ENCODE measurements at places on chromosomes 2 and 18. TPM values are rescaled to one million over a fixed set of nuclear protein-coding genes. Genes with fewer than 3 reads are reported as not detected.
A peak's percentile ranks its signal among the peaks of the same experiment; 100 is the strongest.

Gene PIEZO2
- total RNA-seq, result 0.46 TPM

Gene ATP6V1B1
- 0.43 TPM for total RNA-seq

Gene ADD2
- total RNA-seq, result 1.6 TPM

Gene TUBA4A
- 164 TPM for total RNA-seq

Gene UGT1A8
- total RNA-seq, result not detected

Gene SYT4
- not detected for total RNA-seq

Gene MAP2
- 42.1 TPM for total RNA-seq

Gene FSHR
- not detected for total RNA-seq

Gene FBXO36
- 1.2 TPM for total RNA-seq

Gene VIL1
- total RNA-seq, result not detected

Gene GPC1
- total RNA-seq, result 291 TPM

Gene SERPINB2
- not detected for total RNA-seq

Gene SMYD1
- 295 TPM for total RNA-seq

DNA sequence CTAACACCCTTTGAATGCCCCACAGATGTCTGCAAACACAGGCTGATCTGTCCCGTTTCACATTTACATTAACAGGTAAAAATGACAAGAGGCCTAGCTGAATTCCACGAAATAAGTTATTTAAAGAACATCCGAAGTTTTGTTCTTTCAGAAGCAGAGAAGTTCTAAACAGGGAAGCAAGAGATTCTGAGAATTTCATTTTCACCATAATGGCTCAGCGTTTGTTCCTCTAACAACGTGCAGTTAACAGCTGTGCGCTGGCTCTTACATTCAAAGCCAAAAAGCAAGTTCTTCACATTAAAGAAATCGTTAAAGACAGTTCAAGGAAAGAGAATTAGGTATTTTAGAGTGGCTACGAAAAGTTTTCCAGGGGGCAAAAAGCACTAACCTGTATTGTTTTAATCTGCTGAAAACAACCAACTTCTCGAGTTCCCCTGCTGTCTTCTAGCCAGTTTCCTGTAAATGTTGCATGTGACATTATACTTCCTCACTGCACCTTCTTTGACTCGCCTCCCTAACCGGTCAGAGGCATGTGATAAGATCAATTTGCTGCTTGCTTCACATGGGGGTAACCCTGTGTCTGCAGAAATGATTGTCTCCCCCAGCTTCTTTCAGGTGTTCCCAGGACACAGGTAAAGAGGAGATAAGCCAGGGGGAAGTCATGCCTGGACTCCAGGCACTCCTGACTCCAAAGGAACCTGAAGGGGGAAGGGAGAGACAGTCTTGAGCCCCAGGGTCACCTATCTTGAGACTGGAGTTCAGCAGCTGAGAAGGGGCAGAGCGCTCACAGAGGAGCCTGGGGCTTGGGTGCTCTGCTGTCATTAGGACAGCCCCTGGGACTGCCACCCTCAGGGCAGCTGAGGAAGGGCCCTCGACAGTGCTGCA, 36.8 kb upstream of the WIPF1 start:
- DNase-seq, result no peak

DNA sequence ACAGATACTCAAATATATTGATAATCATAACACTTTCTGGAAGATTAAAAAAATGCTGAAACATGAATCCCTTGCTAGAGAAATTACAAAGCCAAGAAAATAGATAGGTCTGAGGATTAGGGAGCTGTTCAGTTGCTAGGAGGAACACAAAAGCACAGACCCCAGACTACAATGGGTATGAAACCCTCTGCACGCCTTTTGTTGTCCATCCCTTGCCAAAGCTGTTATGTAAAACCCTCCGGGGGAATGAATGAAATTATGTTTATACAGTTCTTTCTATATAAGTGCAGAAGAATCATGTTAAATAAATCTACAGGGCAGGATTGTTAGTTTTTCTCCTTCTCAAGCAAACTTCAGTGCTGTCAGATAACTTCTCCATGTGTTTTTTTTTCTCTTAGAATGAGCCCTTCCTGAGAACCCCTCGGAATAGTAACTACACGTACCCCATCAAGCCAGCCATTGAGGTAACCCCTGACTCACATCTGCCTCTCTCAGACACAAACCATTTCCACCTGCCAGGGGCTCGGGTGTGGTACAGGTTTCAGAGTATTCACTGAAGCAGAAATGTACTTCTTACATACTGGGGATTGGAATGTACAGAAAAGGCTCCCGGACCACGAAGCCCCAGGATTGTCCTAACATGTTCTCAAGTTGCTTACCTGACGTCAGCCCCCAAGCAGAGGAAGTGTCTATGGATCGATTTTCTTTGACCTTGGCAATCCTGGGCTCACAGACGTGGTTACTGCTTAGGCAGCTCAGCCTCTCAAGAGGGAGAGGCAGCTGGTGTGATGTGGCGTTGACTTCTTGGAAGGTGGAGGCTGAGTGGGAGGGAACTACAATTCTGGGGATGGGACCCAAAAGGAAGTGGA, 118.0 kb downstream of the PLB1 start:
- DNase-seq, result no peak

DNA sequence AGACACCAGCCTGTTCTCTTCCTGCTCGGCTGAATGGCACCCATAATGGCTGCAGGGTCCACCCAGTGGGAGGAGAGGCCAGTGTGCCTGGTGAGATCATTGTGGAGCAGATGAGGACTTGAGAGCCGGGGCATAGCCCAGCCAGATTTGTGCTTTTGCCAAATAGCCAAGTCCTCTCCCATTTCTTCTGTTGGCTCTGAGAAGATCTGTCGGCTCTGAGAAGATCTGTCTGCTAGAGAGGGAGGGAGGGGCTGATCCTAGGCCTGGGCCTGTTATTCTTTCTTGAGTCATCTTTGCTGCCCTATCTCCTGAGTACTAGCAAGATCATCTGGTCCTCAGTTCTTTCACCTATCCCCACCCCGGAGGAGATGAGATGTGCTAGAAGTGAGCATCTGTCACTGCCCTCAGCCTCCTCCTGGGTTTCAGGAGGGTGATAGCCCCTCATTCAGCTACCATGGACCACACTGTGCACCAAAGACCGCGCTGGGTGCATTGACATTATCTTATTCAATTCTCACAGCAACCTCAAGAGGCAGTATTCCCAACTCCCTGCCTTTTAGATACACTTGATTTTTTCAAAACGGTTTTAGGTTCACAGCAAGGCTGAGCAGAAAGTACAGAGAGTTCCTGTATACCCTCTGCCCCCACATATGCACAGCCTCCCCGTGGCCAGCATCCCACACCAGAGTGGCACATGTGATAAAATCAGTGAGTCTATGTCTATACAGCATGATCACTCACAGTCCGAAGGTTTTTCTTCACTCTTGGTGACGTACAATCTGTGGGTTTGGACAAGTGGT, 98.6 kb downstream of the CAPN13 start:
- DNase-seq, result peak; percentile 29

DNA sequence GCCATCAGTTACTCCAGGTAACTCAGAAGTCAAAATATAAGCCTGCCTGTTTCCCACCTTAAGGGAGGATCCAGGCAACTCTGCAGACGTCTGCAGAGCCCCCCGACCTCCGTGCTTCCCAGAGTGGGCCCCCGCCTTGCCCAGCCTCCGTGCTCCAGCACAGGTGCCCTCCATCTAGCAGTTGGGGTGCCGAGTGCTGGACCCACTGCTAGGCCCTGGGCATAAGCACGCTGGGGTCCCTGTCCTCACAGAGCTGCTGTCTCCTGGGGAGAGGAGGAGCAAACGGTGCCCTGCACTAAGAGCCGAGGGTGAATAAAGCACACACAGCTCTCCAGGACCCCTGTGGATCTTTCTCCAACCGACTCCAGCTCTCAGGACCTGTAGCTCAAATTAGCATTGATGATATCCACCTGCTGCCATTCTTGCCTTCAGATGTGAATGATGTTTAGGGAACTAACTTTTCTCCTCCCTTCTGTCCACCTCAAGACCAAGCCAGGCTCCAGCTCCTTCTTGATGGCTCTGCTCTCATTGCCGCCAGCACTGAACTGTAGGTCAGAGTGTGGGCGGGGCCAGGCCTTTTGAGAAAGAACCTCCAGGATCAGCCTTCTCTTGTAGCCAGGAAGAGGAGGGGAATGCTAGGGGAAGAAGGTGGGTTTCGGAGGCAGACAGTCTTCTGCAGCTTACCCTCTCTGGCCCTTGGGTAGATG, 121.2 kb downstream of the SMAD7 start:
- DNase-seq, result peak; percentile 61

- DNase-seq, result no peak
Observed at GRCh38 chr2:57429831-57430230, 616.8 kb upstream of the VRK2 start.

DNA sequence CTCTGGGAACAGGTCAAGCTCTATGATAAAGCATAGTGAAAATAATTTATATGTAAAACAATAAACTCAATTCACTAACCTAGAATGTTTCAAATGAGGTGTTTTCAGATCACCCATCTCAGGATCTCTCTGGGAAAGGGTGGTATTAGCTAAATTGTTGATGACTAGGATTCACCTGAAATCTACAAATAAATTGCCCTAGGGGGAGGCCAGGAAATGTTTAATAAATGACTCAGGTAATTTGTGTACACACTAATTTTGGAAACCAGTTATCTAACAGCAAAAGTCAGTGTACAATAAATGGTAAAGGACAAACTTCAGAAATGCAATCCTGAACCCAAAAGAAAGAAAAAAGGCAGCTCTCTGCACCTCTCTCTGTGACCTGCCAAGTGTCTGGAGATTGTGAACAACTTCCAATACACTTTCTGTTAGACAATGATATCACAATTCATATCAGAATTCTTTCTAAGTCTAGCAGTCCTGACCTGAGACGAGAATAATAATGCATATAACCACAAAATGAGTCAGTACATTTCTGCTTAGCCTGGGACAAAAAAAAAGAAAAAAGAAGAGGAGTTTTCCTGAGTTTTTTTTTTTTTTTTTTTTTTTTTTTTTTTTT, 760.0 kb downstream of the EPHA4 start:
- DNase-seq, result no peak

GRCh38 chr2:63667132-63667700, 78.5 kb downstream of the MDH1 start:
- DNase-seq, result no peak

- DNase-seq, result no peak
Observed at GRCh38 chr18:62651276-62652056, 63.9 kb upstream of the PHLPP1 start.

GRCh38 chr2:49935449-49935848, 781.1 kb upstream of the FSHR start:
- DNase-seq, result no peak

GRCh38 chr2:85886590-85886989, 2.2 kb downstream of the ST3GAL5 start:
- no peak for DNase-seq

DNA sequence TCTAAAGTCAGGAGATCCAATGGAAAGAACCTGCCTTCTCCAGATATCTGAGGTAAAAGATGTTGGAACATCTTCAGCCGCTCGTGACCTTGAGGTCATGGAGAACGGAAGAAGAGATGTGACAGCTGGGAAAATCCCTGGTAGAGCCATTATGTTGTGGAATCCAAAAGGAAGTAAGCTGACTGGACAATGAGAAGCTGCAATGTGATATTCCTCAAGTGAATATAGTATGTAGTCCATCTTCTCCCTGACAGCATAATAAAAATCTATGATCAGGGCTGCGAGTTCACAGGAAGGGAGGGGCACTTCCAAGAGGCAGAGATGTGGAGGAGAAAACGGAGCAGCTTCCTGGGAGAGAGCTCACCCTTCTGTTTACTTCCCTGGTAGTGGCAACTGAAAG, 201.0 kb upstream of the SP5 start:
- DNase-seq, result no peak

DNA sequence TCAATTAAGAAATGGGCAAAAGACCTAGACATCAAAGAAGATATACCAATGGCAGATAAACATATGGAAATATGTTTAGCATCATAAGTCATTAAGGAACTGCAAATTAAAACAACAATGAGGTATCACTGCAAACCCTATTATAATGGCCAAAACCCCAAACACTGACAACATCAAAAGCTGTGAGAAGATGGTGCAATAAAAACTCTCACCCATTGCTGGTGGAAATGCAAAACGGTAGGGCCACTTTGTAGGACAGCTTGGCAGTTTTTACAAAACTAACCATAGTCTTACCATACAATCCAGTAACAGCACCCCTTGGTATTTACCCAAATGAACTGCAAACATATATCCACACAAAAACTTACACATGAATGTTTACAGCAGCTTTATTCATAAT, 213.1 kb downstream of the UBE2E3 start:
- no peak for DNase-seq

- no peak for DNase-seq
Observed at GRCh38 chr2:134836986-134837385, 1.4 kb upstream of the ACMSD start.

DNA sequence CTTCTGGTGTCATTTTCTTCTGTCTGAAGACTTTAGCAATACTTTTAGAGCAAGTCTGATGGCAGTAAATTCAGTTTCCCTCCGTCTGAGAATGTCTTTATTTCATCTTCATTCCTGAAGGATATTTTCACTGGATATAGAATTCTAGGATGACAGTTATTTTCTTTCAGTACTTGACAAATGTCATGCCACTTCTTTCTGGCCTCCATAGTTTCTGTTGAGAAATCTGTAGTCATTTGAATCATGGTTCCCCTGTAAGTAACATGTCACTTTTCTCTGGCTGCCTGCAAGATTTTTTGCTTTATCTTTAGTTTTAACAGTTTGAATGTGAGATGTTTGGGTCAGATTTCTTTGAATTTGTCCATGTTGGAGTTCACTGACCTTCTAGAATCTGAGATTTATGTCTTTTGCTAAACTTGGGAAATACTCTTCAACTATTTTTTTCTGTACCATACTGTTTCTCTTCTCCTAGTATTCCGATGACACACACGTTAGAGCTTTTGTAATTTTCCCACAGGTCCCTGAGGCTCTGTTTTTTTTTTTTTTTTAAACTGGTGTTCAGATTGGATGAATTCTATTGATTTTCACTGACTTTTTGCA, 30.2 kb downstream of the RMND5A start:
- DNase-seq, result no peak

- no peak for DNase-seq
Observed at GRCh38 chr2:36564377-36564930, 33.5 kb downstream of the FEZ2 start.

- DNase-seq, result no peak
Observed at GRCh38 chr2:200225951-200226350, 80.5 kb upstream of the SPATS2L start.

DNA sequence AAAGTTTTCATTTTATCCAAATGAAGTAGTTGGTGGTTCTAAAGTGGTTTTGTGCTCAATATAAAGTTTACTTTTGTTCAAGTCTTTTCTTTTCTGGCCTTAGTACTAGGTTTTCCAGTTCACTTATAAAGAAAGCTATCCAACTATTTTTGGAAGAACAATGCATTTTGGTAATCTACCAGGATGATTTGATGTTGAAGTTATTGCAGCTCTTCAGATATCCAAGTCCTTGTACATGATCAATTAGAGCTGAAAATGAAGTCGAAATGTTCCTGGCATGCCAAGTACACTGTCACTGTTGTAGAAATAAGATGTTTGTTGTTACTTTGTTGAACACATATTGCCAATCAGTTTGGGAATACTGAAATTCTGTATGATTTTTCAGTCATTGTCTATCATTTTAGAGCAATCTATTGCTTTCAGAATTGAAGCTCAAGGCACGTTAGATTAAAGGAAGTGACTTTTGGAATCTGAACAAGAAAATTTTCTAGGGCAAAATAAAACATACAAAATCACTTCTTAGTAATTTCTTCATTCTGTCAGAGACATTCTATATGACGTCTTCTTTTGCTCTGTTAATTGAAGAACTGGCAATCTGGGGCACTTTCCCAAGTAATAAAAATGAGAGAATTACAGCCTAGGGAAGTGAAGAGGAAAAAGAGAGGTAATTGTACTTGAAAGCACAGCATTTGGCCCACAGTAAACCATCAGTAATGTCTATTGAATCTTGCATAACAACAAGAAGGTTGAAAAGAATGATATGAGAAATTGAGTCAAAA, 232.3 kb downstream of the MREG start:
- no peak for DNase-seq

GRCh38 chr2:100270381-100271146, 51.7 kb downstream of the LONRF2 start:
- peak; percentile 60 for DNase-seq

Measured in cardiac septum (tissue), 1 donor.